ENCODE measurements at places on chromosomes 11 and 22.

- no peak for DNase-seq
Observed at GRCh38 chr11:118415062-118415738, 13.8 kb downstream of the ATP5MG start.

GRCh38 chr11:120079750-120080610 lies 57.9 kb downstream of the TRIM29 start:
- DNase-seq, result no peak

- no peak for DNase-seq
Observed at GRCh38 chr11:19768815-19769214, 56.2 kb downstream of the NAV2 start.

- no peak for DNase-seq
Observed at GRCh38 chr11:66864924-66865697, 8.2 kb downstream of the LRFN4 start.

GRCh38 chr11:95853138-95853537 lies 62.8 kb downstream of the CEP57 start:
- DNase-seq, result no peak

GRCh38 chr22:49524362-49524761 lies 303.3 kb downstream of the BRD1 start:
- DNase-seq, result no peak

GRCh38 chr11:119828006-119828405 lies 99.0 kb upstream of the NECTIN1 start:
- DNase-seq, result no peak

DNA sequence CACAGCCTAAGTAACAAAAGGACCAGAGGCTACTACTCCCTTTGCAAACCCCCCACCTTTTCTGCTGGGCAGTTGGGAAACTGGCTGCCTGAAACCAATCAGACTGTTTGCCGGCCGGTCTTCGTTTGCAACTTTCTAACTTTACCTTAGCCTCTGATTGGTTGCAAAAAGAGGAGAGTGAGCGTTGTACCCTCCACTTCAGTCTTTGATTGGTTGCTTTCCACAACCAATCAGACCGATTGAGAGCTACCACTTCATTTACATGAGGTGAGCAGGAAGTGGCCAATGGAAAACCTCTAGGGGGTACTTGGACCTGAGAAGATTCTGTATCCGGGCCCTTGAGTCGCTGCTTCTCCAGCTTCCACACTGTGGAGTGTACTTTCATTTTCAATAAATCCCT lies 18.8 kb upstream of the CLNS1A start:
- no peak for DNase-seq

GRCh38 chr22:38963872-38964271 lies 6.5 kb downstream of the APOBEC3A start:
- DNase-seq, result no peak

- no peak for DNase-seq
Observed at GRCh38 chr11:85784480-85785265, 26.3 kb downstream of the SYTL2 start.
